ENCODE measurements at places on chromosomes 5 and 9.

GRCh38 chr5:155735388-155735787 lies 591.6 kb upstream of the SGCD start:
- ATAC-seq: no peak

GRCh38 chr5:61589946-61590345 lies 257.9 kb downstream of the ZSWIM6 start:
- ATAC-seq: no peak

- no peak for ATAC-seq
Observed at GRCh38 chr5:102733534-102733933, 21.6 kb upstream of the PAM start.

GRCh38 chr9:86749894-86750255 lies 197.4 kb downstream of the GAS1 start:
- no peak for ATAC-seq

DNA sequence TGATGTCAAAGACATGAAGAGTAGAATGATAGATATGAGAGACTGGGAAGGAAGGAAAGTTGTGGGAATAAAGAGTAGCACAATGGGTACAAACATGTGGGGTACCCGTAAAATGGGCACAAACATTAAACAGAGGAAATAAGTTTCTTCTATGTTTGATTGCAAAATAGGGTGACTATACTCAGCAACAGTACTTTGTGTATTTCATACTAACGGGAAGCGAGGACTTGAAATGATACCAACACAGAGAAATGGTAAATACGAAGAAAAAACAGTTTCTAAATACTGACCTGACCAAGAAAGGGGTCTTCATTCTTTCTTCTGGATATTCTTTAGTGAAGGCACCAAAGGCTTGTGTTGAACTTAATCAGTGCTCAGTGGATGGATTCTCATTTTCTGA lies 31.1 kb downstream of the ATP6V0E1 start:
- ATAC-seq: no peak

- no peak for ATAC-seq
Observed at GRCh38 chr9:7137040-7137439, 379.3 kb downstream of the KDM4C start.
